Hippocampal formation (tissue), 2 donors: ENCODE measurements at places on chromosomes 3 and 15.

DNA sequence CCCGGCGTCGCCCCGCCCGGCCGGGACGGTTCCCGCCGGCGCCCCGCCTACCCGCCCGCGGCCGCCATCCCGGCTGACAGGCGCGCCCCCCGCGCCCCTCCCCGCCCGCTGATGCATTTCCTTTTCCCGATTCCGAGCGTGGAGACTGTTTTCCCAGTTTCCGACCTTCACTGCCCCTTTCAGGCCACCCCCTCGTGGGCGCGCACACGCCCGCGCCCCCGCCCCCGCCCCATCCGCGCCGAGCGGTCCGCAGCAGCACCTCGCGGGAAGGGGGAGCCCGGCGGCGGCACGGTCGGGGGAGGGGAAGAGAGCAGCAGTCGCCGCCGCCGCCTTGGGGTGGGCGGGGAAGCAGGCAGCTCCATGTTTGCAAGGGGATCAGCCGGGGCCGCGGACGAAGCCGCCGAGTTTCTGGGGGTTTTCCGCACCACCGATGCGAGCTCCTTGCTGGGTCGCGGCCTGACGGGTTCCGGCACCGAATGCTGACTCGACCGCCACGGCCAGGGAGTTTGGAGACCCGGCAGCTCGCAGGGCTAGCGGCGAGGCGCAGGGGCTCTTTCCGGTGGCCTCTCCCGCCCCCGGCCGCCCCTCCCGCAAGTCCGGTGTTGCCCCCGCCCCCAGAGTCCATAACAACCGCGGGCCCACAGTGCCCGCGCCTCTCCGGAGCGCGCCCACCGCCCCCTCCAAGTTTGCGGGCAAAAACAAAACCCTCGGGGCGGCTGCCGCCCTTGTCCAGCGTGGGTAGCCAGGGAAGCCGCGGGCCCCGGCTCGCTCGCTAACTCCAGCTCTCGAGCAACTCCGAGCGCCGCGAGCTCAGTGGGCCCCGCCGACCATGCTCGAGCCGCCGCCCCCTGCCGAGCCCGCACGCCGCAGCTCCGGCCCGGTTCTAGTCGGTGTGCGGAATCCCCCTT is 3.2 kb upstream of the SIN3A start:
- peak; percentile 90 for DNase-seq

GRCh38 chr15:93283854-93284253 is 194.8 kb upstream of the RGMA start:
- DNase-seq = no peak

DNA sequence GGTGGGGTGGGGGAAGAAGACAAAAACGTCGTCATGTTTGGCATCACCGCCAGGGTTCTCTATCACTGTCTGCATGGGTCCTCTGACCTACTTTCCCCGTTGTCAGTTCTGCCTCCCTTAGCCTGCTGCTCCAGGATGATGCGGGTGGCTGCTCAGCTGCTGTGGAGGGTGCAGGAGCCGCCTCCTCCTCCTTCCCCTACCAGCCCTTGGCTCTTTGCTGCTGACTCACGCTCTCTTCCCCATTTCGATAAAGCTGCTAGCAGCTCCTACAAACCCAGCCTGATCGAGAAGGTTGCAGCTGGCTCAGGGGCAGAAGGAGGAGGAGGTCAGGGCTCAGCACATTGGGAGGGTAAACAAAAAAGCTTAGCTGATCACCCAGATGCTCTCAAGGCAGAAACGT is 49.5 kb upstream of the SEC13 start:
- peak; percentile 30 for DNase-seq

GRCh38 chr3:65795166-65795565 is 243.6 kb downstream of the MAGI1 start:
- DNase-seq = no peak

GRCh38 chr15:95577927-95578326 is 752.6 kb upstream of the NR2F2 start:
- no peak for DNase-seq

GRCh38 chr3:187450431-187451190 is 82.4 kb downstream of the RTP4 start:
- DNase-seq = peak; percentile 41

DNA sequence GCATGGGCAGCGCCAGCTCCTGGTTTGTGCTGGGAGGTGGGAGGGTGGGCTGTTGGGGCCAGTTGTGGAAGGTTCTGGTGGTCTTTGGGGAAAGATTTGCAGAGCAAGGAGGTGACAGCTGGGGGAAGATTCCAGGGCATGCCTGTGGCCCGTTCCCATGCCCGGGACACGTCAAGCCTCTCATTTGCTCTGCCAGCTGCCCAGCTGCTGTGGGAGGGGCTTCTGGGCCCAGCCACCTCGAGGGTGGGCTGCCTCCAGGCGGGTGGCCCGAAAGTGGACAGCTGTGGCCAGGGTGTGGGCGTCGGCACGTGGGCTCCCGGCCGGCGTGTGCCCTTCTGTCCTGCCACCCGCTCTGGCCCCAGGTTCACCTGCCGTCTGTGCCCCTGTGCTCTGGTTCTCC is 17.2 kb downstream of the PLXNA1 start:
- DNase-seq = no peak
